ENCODE measurements at places on chromosomes 3 and 15.

DNA sequence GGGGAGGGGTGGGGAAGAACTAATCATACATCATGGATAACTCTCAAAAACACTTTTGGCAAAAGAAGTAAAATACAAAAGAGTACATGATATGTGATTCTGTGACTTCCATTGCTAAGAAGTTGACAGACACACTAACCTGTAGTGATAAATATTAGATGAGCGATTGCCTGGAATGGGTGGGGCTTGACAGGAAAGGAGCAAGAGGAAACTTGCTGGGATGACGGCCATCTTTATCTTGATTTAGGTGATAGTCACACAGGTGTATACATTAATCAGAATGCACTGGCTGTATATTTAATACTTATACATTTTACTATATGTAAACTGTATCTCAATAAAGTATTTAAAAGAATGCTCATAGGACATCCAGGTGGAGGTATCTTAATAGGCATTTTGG is 13.1 kb downstream of the PARL start:
- DNase-seq = no peak

- DNase-seq = peak; percentile 85
Measured at GRCh38 chr3:56878074-56878473, 76.3 kb upstream of the ARHGEF3 start.

GRCh38 chr3:157741607-157742006 is 238.4 kb upstream of the VEPH1 start:
- DNase-seq = no peak

GRCh38 chr3:128584412-128585020 is 66.1 kb downstream of the RPN1 start:
- DNase-seq = peak; percentile 78

- no peak for DNase-seq
Measured at GRCh38 chr3:124997303-124998246, 58.2 kb downstream of the HEG1 start.

- no peak for DNase-seq
Measured at GRCh38 chr3:31176045-31176444, 281.6 kb upstream of the GADL1 start.

- peak; percentile 15 for DNase-seq
Measured at GRCh38 chr3:152264378-152264777, 4.4 kb upstream of the MBNL1 start.

- DNase-seq = no peak
Measured at GRCh38 chr3:73535931-73536330, 88.8 kb downstream of the PDZRN3 start.

GRCh38 chr3:81853431-81853830 is 92.0 kb upstream of the GBE1 start:
- no peak for DNase-seq

DNA sequence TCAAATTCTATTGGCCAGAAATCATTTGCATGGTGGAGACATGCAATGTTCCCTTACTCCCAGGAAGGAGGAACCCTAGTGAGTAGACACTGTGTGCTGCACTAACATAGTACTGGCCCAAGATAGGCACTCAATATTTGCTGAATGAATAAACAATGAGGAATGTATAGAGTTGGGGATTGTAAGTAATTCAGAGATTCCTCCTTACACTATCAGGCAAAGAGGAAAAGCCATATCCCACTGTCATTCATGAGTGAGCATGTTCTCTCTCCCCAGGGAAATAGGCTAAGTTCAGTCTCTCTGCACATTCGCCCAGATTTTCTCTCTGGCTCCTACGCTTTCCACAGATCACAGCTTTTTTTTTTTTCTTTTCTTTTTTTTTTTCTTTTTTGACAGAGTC is 154.9 kb upstream of the WNT5A start:
- DNase-seq = no peak

DNA sequence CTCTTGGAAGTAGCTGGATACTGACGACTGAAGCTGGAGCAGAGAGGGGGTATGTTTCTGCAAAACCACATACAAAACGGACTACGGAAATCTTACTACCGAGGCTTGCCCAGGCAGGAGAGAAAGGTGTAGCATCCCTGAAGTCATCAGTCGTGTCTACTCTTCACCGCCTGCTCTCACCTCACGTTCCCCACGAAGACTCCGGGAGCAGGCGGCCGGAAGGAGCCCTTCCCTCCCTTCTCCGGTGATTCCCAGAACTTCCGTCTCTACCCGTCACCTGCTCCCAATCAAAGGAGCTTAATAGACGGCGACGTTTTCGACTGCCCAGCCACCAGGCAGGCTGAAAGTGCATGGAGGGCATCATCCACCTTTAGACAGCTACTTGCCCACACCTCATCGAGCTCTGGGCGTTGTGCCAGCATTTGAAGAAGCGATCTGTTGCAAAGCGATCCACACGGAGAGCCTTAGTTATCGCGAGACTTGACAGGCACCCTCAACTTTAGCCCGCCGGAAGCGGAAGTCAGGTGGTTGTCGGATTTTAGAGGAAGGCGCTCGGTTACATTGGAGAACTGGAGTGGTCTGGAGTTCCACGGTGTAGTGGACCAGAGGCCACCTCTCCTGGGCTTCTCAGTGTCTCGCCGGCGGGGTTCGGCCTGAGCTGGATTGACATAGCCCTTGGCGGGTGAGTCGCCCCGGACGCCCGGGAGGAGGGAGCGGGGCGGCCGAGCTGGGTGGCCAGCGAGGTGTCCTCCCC is at the start of gene RAMAC:
Gene RAMAC, plus strand, starts transcription at position 523 of the 754 bp plus-strand sequence. CDS start 2,809 bp downstream, outside the sequence.
- DNase-seq = peak; percentile 94

DNA sequence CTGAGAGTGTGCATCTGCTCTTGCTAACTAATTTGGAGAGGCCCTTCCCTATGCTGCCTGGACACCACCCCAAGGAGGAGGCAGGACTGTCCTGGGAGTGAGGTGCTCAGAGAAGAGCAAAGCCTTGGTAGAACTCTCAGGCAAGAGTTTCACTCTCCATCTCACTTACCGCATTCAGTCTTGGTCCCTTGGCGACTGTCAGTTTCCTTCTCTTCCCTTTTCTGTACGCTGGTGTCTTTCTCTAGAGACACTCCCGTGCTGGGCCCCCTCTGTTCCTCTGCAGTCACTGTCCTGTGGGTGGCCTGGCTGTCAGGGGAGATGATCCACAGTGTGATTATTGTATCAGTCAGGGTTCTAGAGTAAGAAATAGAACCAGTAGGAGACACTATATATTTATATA is 44.0 kb downstream of the IDH2 start:
- DNase-seq = peak; percentile 71

DNA sequence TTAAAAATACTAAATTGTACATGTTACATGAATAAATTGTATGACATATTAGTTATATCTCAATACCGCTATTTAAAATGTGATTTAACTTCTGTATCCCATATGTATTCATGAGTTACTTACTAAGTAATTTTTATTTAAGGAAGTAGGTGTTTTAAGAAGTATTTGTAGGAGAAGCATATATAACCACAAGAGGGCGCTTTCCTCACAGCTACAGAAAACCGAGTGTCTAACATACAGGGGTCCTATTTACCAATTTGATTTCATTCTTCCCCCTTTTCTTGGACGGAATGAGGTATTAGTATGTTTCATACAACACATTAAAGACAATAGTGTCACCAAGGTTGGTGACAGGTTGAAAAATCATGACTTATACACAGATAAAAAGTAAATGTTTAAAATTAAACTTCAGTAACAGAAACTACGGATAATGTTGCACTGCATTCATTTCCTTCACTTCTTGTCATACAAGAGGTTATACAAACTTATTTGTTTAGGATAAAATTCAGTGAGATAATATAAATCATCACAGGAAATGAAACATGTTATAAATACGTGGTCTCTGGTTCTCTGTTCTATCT is 253.6 kb downstream of the MAGI1 start:
- DNase-seq = peak; percentile 91

- no peak for DNase-seq
Measured at GRCh38 chr15:27662892-27663291, 436.2 kb downstream of the OCA2 start.

DNA sequence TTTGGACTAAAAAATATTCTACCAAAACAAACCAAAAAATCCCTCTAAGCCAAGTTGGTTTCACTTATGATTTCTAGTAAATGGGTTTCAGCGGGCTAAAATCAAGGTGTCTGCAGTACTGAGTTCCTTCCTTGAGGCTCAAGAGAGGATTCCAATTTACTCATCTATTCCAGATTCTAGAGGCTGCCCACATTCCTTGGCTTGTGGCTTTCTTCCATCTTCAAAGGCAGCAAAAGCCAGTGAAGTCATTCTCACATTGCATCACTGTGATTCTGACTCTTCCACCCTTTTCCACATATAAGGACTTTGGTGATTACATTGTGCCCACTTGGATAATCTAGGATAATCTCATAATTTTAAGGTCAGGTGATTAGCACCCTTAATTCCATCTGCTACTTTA is 48.1 kb downstream of the DPPA2 start:
- no peak for DNase-seq

DNA sequence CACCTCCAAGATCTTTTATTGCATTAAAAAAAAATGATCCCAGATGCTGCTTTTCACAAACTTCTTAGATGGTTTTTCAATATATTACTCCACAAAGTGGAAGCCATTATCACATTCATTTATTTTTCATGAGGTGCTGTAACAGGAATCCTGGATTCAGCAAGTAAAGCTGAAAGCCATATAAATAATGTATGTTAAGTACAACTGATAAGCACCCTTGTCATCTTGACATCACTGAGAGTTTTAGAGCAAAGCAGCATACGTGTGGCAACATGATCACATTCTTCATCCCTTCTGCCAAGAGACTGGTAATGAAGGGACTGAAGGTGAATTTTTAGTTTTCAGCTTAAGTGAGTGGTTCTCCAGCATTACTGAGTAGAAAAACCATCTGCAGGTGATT is 44.9 kb upstream of the LRRFIP2 start:
- DNase-seq = no peak

All from Kasumi-1 (cell line).